ENCODE measurements at places on chromosomes 12 and 14.

DNA sequence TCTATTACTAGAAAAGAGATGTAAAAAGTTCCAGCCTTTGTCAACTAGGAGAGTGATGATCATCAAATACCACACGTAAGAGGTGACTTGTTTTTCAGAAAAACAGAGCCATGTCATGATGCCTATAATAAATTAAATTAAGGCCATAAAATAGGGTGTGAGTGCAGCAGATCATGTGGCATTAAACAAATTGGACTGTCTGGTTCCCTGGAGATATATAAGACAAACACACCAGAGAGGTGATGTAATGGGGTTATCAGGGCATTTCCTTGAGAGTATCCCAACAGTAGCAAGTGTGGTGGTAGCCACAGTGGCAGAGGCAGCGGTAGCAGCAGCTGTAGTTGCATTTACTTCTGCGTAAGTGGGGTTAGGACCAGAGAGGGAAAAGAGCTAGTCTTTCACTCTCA is 14.6 kb upstream of the GALNT6 start:
- DNase-seq, result no peak

GRCh38 chr12:112347581-112347982 is 34.6 kb downstream of the HECTD4 start:
- DNase-seq, result no peak

GRCh38 chr12:13038491-13039161 is 5.6 kb upstream of the FAM234B start:
- DNase-seq, result no peak

DNA sequence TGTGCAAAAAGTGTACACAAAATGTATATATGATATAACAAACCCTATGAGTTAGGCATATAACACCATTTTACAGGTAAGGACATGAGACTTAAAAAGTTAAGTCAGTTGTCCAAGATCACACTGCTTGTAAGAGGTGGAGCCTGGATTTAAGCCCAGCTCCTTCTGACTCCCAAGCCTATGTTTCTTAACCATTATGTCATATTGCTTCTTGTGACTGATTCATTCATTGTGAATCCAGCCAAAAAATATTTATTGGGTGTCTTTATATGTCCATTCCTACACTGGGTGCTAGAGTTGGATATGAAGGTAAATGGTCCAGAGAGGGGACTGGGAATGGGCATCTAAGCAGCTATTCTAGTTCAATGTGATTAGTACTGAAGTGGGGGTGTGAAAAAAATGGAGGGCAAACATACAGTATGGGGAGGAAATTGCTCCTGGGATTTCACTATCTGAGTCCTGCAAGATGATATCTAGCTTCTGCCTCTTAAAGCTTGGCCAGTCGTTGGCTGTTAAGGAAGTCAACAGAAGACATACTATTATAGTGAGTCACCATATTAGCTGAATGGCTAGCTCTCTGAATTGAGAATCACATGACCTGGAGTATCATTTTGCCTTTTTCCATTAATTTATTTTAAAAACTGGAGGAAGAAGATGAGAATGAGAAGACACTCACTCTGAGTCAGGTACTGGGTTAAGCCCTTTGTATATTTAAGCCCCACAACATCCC is 28.8 kb downstream of the PAX9 start:
- DNase-seq, result no peak

DNA sequence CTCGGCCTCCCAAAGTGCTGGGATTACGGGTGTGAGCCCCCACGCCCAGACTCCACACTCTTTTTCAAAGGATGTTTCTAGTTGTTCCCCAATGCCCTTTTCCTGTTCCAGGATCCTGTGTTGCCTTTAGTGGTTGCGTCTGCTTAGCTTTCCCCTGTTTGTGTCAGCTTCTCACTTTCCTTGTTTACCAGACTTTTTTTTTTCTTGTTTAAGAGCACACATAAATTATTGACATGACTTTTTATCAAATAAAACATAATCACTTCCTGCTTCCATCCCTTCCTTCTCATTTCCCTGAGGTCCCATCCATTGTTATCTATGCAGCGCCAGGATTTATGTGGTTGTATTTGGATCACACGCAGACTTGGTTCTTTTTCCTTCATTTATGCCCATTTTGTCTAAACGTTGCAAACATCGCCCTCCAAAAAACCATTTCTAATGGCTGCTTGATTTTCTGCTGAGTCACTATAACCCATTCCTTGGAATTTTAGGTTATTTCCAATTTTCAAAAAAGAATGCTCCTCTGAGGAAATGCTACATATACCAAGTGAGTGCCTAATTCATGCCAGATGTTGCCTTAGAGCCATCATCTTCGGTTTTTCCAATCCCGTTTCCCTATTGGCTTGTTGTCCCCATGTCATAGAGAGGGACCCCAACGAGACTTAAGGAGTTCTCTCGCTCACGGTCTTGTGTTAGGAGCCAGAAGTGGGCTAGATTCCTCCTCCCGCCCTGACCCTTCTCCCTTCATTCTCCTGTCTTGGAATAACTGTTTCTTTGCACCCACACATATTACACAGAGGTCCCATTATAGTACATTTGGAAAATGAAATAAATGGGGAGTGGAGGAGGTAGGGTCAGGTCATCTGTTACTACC is 13.5 kb upstream of the CYP46A1 start:
- no peak for DNase-seq

DNA sequence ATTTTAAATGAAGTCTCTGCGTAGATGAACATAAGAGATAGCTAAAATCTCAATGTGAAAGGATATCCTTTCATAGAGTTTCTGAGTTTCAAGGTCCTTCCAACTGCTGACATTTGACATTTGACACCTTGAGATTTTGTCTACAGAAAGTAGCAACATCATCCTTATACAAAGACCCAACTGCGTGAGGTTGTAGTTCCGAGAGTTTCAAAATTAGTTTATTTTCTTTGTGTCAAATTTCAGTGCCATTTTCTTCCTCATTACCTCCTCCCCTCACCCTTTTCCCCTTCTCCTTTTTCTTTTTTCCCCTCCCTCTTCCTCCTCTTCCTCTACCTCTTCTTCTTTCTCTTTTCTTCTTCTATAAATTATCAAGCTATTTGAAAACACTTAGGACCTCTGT is 26.9 kb upstream of the BATF start:
- DNase-seq, result no peak

DNA sequence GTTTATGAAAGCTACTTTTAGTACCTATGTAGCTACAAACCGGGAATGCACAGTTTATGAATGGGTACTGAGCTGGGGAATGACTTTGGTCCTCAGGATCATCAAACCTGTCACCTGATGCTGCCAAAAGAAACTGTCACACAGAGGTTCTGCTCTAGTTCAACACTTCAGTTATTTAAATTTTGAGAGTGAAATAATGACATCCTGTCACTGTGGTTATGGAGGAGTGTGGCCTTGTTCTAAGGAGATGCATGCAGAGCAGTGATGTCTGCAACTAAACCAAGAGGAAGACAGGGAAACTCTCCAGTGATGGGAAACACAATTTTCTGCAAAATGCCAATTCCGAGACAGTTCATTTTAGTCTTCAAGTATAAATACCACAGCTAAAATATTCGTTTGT is 4.8 kb upstream of the AEBP2 start:
- no peak for DNase-seq

DNA sequence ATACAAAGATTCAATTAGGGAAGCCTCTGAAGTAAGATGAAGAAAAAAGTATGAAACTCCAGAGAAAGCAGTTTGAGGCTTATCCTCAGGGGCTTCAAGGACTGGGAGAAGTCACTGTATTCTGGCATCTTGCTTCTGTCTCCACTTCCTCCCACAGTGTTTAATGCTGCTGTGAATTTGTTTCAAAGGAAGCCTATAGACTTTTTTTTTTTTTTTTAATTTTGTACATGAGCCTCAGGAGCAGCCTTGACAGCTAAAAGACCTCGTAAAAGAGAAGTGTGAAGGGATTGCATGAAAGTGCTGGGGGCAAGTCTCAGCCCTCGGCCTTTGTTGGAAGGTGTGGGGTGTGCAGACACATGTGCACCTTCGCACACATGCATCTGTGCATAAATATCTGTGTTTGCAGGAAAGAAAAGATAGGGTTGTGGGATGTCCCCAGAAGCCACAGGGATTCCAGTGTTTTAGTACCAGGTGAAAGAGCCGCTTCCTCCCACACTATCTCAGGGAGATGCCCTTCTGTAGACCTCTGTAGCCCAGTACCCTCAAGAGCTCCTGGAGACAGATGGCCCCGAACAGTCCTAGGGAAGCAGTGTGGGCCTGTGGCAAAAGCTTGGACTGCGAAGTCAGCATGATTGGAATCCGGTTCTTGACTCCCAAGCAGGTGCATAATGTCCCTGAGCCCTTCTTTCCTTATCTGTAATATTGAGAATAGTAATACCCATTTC is 193.5 kb upstream of the BCL2L14 start:
- no peak for DNase-seq

DNA sequence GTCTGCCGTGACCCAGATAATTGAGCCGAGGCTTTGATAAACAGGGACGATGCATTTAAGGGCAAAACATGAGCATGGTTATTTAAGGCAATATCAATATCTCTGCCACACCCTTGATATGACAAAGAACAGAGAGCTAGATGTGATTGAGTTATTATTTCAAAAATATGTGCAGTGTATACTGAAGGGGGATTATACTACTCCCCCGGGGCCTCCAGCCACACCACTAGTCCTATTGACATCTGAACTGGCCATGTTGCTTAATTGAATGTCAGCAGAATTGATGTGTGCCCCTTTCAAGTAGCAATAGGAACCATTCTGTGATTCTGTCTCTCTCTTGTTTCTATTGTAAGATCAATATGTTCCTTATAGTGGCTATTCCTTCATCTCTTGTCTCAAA is 794.8 kb upstream of the SEL1L start:
- no peak for DNase-seq

GRCh38 chr12:125604976-125605375 is 539.7 kb downstream of the AACS start:
- DNase-seq, result no peak

GRCh38 chr12:124994437-124994975 is 1.1 kb downstream of the BRI3BP start:
- no peak for DNase-seq

DNA sequence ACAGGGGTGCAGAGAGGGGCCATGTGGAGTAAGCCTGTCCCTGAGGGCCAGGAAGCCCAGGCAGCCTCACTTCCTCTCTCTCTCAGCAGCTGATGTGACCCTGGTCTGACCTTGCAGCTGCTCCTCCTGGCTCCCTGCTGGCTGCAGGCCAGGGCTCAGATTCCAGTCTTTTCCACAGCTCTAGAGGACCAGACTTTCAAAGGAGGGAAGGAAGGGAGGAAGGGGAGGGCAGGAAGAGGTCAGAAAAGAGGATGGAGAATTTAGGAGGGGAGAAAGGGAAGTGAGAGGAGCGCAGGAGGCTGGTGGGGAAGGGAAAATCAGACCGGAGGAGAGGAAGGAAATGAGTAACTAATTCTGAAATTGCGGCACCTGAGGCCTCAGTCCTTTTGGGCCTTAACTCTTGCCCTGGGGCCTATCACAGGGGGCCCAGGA is 40.9 kb upstream of the VASH1 start:
- no peak for DNase-seq

- DNase-seq, result no peak
Measured at GRCh38 chr12:29556363-29556762, 58.9 kb upstream of the OVCH1 start.

DNA sequence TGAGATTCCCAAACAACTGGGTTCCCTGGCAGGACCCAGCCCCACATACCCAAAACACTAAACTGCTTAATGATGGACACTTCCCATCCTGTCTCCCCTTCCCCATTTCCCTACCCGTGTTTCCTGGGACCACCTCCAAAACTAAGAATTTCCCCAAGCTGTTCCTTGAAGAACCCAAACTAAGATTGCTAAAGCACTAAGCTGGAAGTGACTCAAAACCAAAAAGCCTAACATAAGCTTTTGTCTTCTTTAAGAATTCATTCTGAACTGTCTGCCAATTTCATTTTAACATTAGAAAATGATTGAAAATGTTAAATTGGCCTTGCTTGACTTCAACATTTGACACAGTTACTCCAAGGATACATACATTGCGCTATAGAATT is 29.5 kb upstream of the STAB2 start:
- DNase-seq, result no peak

DNA sequence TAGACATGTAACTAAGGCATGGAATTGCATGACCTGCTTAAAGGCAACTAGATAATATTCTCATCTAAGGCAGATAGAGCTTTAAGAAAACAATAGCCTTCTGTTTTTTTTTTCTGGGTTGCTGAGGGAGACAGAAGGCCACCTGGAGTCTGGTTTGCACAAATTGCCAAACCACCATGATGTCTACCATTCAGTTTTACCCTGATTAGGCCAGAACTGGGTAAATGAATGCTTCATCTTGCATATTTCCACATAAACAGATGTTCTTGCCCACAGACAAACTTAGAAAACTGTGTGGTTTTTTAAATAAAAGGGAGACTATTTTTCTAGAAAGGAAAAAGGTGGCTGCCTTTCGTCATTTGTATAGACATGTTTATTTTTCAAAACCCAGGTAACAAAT is 278.7 kb upstream of the PRICKLE1 start:
- no peak for DNase-seq

GRCh38 chr12:91884230-91884629 is 261.4 kb downstream of the BTG1 start:
- no peak for DNase-seq

DNA sequence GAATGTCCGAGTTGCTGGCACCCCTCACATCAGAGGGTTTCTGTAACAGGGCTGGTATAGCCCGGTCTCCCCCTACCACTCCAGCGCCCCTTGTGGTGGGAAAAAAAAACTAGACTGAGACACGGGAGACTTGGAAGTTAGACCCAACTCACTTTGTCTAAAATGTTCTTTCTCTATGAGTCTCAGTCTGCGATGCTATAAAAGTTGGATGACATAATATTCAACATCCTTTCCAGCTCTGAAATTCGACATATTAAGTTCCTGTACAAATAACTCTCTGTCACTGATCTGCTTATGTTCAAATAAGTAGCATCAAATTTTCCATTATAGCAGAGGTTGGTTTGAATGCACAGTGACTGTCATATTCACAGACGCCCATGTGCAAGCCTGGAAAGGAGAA is 25.7 kb upstream of the TC2N start:
- DNase-seq, result no peak

DNA sequence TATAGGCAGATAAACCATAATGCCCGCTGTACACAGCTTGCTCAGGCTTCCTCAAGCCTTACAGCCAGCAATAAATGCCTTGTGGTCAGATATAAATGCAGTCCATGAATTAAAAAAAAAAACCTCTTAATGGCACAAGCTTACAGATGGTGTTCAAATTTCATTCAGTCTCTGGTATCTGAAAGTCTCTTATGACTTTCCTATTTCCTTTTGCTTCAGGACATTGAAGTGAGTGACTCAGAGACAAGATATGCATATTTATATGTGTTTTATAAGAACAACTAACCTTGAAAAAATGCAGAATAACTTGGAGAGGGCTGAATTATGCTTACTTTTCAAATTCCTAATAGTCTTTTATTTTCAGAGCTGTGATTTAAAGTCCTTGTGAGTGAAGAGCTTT is 426.9 kb upstream of the MIS18BP1 start:
- no peak for DNase-seq

- DNase-seq, result no peak
Measured at GRCh38 chr12:94954029-94954685, 49.3 kb downstream of the NDUFA12 start.

DNA sequence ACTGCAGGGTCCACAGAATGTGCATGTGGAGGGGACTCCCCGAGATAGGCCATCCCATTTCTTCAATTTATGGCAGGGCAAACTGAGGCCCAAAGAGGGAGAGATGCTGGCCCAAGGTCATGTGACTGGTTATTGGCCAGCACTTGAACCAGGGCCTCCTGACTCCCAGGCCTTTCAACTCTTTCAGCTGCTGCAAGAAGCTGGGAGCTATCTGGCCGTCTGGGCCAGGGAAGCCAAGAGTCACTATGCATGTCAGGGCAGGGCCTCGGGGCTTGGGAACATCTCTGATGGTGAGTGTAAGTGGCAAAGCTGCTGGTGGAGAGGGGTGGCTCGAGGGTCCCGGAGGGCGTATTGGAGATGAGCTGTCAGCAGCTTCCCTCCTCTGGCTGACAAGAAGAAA is 9.5 kb upstream of the LTBP2 start:
- no peak for DNase-seq

Data from stimulated activated CD4-positive, alpha-beta T cell treated with anti-CD3 and anti-CD28 coated beads, Interleukin-1b, Interleukin-23, amount 100 ng/mL, for 1 hour (primary cell).